ENCODE measurements at places on chromosomes 2 and 18. TPM values are rescaled to one million over a fixed set of nuclear protein-coding genes. Genes with fewer than 3 reads are reported as not detected.

SNTG2 gene
- polyA plus RNA-seq, result not detected

BARD1 gene
- polyA plus RNA-seq, result 2.7 TPM

GRCh38 chr2:64860276-64860885, 128.8 kb upstream of the SLC1A4 start:
- H3K4me1 ChIP-seq, result peaks cover 15% of the 10 kb centered on the region
- H3K27ac ChIP-seq, result no peak overlapping the region
- no peaks in the 10 kb centered on the region for H3K27me3 ChIP-seq
- DNase-seq, result no peak
- no peak overlapping the region for H3K4me3 ChIP-seq

- H3K4me3 ChIP-seq, result no peak overlapping the region
- no peak for DNase-seq
- H3K36me3 ChIP-seq, result no peaks in the 10 kb centered on the region
- no peak overlapping the region for H3K27ac ChIP-seq
- H3K4me1 ChIP-seq, result no peaks in the 10 kb centered on the region
Observed at GRCh38 chr18:3409811-3410210, 40.2 kb upstream of the TGIF1 start.

GRCh38 chr2:101560780-101561315, 85.9 kb upstream of the RFX8 start:
- DNase-seq, result no peak
- no peak overlapping the region for H3K4me3 ChIP-seq
- no peak overlapping the region for H3K27ac ChIP-seq
- H3K4me1 ChIP-seq, result no peaks in the 10 kb centered on the region
- H3K27me3 ChIP-seq, result no peaks in the 10 kb centered on the region
- H3K36me3 ChIP-seq, result no peaks in the 10 kb centered on the region

- no peak overlapping the region for H3K4me3 ChIP-seq
- DNase-seq, result no peak
- H3K4me1 ChIP-seq, result no peaks in the 10 kb centered on the region
- no peak overlapping the region for H3K27ac ChIP-seq
Observed at GRCh38 chr2:173874894-173875237, 90.3 kb downstream of the SP3 start.

DNA sequence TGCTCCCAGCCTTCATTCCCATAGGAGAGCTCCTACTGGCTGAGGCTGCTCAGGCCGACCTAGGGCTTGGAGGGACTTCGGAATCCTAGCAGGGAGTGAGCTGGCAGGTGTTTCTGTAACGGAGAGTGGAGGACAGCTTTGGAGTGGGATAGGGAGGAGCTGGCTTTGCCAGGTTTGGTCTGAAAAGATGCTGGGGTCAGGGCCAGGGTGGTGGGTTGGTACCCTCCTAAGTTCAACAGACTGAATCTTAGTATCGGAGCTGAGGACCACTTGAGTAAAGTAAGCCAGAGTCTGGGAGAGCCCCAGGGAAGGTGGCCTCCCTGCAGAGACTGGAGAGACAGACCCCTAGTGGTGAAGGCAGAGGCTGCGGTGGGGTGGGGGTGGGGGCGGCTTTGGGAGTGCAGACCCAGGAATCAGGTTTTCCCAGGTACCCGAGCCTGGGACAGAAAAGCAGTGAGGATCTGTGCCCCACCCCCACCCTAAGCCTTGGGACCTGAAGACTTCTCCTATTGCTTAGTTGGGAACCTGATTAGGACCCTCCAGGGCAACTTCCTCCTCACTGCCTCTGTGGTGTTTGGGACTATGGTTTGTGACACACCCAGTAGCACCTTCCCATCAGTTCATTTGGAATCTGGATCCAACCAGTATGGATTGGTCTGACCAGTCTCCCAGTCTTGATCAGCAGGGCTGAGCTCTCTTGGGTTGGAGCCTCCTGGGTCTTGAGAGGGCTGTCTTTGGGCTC, 3.0 kb downstream of the CNNM4 start:
- H3K4me1 ChIP-seq, result peaks cover 38% of the 10 kb centered on the region
- no peaks in the 10 kb centered on the region for H3K27me3 ChIP-seq

TMEM169 gene
- polyA plus RNA-seq, result 0.30 TPM

- H3K4me3 ChIP-seq, result no peak overlapping the region
- no peaks in the 10 kb centered on the region for H3K27me3 ChIP-seq
- no peak overlapping the region for H3K27ac ChIP-seq
- no peaks in the 10 kb centered on the region for H3K4me1 ChIP-seq
Observed at GRCh38 chr2:220243571-220243970, 616.1 kb downstream of the SLC4A3 start.

- no peak overlapping the region for H3K27ac ChIP-seq
- no peak for DNase-seq
- no peaks in the 10 kb centered on the region for H3K36me3 ChIP-seq
- H3K4me1 ChIP-seq, result no peaks in the 10 kb centered on the region
- no peak overlapping the region for H3K4me3 ChIP-seq
Observed at GRCh38 chr2:98824256-98825019, 93.5 kb upstream of the MGAT4A start.

GRCh38 chr2:173307293-173307692, 47.4 kb upstream of the CDCA7 start:
- no peaks in the 10 kb centered on the region for H3K36me3 ChIP-seq
- H3K27me3 ChIP-seq, result no peaks in the 10 kb centered on the region
- H3K4me1 ChIP-seq, result no peaks in the 10 kb centered on the region
- no peak for DNase-seq

ANKRD53 gene
- 0.29 TPM for polyA plus RNA-seq

GRCh38 chr2:181183878-181184542, 203.6 kb downstream of the UBE2E3 start:
- H3K27ac ChIP-seq, result no peak overlapping the region
- DNase-seq, result no peak
- no peaks in the 10 kb centered on the region for H3K27me3 ChIP-seq
- no peaks in the 10 kb centered on the region for H3K36me3 ChIP-seq
- H3K4me1 ChIP-seq, result no peaks in the 10 kb centered on the region

GRCh38 chr2:12577567-12578253, 139.0 kb upstream of the TRIB2 start:
- no peak overlapping the region for H3K4me3 ChIP-seq

GPAT2 gene
- not detected for polyA plus RNA-seq

DNA sequence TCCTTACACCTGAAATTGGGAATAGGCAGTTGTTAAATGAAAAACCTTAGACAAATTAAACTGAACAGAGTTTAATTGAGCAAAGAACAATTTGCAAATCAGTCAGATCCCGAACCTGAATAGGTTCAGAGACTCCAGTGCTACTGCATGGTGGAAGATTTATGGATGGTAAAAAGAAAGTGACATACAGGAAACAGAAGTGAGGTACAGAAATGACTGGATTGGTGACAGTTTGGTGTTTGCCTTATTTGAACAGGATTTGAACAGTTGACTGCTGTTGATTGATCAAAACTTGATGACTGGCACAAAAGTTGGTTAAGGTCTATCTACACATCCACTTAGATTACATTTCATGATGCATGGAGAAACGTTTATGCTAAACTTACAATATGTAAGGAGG, 248.8 kb downstream of the HNMT start:
- DNase-seq, result no peak
- H3K27ac ChIP-seq, result no peak overlapping the region
- no peaks in the 10 kb centered on the region for H3K27me3 ChIP-seq
- H3K36me3 ChIP-seq, result no peaks in the 10 kb centered on the region

DNA sequence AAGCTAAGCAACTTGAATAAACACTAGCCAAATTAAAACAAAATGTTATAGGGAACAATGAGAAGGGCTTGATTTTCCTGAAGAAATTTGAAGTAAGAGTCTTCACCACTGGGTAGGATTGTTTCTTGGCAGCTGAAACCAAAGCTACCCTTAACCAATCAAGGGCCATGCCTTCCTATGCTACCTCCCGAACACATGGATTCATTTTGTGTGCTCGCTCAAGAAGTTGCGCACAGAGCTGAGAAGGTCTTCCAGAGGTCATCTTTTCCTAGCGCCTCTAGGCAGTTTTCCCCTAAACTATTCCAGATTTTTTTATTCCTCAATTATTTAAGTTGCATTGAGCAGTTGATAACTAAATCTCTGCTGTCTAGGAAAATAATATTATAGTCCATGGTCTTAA, 264.6 kb downstream of the RBM43 start:
- no peaks in the 10 kb centered on the region for H3K27me3 ChIP-seq
- H3K27ac ChIP-seq, result peak overlapping the region; percentile 40
- H3K4me3 ChIP-seq, result no peak overlapping the region
- no peaks in the 10 kb centered on the region for H3K4me1 ChIP-seq

DNA sequence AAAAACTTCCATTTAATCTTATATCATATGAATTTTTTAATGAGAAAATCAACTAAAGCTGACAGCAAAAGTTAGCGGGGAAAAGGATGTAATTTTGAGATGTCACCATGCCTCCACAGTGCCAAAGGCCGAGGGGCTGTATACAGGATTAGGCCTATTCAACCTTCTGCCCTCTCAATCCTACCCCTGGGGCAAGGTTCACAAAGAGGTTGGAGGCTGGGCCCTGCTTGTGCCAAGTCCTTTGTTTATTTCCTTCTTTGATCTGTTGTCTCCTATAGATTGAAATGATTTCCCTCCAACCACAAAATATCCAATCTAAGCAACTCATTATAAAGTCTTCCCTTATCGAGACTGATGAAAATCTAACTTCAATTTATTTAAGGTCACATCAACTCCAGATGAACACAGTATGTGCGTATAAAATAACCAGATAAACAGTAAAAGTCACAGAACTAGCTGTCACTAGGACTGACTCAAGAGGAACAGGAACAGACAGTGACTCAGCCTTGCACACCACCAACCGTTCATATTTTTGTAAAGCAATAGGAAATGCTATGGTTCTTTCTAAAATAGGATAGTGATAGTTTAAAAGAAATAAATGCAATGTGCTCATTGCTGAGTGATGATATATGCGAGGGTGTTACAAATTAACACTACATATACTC, 95.8 kb downstream of the SLC25A12 start:
- H3K4me3 ChIP-seq, result no peak overlapping the region
- H3K4me1 ChIP-seq, result peaks cover 4% of the 10 kb centered on the region
- H3K27me3 ChIP-seq, result no peaks in the 10 kb centered on the region
- H3K27ac ChIP-seq, result no peak overlapping the region
- peaks cover 2% of the 10 kb centered on the region for H3K36me3 ChIP-seq

- no peak overlapping the region for H3K27ac ChIP-seq
- H3K4me1 ChIP-seq, result no peaks in the 10 kb centered on the region
- no peak overlapping the region for H3K4me3 ChIP-seq
- no peak for DNase-seq
Observed at GRCh38 chr18:5986257-5986931, 91.1 kb upstream of the TMEM200C start.

ZAP70 gene
- 0.08 TPM for polyA plus RNA-seq

- peaks cover 26% of the 10 kb centered on the region for H3K4me1 ChIP-seq
- H3K4me3 ChIP-seq, result no peak overlapping the region
- peak overlapping the region; percentile 89 for H3K27ac ChIP-seq
- DNase-seq, result no peak
Observed at GRCh38 chr2:215619989-215620388, 184.1 kb upstream of the FN1 start.

DNA sequence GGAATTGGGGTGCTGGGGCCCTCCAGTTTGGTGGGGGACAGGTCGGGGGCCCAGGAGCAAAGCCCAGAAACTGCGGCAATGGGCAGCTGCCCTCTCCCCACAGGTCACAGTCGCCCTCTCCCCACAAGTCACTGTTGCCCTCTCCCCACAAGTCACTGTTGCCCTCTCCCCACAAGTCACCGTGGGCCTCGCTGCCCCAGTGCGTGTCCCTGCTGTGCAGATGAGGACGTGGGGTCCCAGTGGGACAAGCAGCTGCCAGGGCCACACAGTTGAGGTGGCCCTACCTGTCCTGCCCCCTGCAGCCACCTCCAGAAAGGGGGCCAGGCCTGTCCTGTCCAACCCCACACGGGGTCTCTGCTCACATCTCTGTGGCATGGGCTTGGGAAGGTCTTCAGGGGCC, 13.0 kb upstream of the AGXT start:
- H3K36me3 ChIP-seq, result no peaks in the 10 kb centered on the region
- no peak overlapping the region for H3K4me3 ChIP-seq
- no peaks in the 10 kb centered on the region for H3K4me1 ChIP-seq

Data from SK-N-SH (cell line).